Breast epithelium (tissue), 4 donors: ENCODE measurements at places on chromosomes 4 and X.

- DNase-seq, result no peak
Measured at GRCh38 chrX:38578167-38578566, 16.8 kb downstream of the TSPAN7 start.

DNA sequence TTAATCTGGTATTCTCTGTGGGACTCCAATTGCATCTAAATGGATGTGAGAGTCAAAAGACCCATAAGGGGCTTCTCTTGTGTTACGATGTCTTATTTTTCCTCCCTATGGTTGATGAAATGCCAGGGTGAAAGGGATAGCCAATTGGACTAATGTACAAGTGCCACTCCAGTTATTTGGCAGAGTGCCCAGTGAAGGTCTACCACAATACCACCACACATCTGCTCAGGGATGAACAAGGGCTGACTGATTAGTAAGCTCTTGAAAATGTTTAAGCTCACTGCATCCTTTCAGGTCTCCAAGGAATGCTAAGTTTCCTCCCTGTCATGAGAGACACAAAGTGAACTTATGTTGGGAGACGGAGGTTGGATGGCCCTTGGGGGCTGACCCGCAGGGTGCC lies 57.8 kb downstream of the HEPH start:
- DNase-seq, result no peak

GRCh38 chr4:102614801-102615200 lies 113.6 kb downstream of the NFKB1 start:
- no peak for DNase-seq

DNA sequence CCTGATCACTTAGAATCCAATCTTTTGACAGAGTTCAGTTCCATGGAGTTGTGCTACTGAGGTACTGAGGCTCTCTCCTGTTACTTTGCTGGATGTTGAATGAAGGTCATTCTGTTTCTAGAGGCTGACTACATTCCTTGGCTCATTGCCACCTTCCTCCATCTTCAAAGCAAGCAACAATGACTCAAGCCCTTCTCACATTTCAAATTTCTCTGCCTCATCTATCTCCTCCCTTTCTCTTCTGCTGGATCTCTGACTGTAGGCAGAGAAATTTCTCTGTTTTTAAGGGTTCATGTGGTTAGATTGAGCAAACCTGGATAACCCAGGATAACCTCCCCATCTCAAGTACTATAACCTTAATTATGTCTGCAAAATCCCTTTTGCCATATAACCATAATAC lies 775.4 kb downstream of the STPG2 start:
- no peak for DNase-seq

DNA sequence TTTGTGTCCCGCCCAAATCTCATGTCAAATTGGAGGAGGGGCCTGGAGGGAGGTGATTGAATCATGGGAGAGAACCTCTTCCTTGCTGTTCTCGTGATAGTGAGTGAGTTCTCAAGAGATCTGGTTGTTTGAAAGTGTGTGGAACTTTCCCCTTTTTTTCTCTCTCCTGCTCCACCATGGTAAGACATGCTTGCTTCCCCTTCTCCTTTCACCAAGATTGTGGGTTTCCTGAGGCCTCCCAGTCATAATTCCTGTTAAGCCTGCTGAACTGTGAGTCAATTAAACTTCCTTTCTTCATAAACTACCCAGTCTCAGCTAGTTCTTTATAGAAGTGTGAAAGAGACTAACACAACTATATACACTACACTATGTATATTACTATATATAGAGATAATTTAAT lies 697.8 kb upstream of the HS3ST1 start:
- DNase-seq, result no peak

- no peak for DNase-seq
Measured at GRCh38 chr4:99574530-99575324, at the start of gene MTTP. Gene MTTP, plus strand, starts transcription at chr4:99574824. Its CDS starts 86 bp downstream, at chr4:99574910.

- DNase-seq, result no peak
Measured at GRCh38 chr4:122900314-122900713, 22.1 kb downstream of the NUDT6 start.

DNA sequence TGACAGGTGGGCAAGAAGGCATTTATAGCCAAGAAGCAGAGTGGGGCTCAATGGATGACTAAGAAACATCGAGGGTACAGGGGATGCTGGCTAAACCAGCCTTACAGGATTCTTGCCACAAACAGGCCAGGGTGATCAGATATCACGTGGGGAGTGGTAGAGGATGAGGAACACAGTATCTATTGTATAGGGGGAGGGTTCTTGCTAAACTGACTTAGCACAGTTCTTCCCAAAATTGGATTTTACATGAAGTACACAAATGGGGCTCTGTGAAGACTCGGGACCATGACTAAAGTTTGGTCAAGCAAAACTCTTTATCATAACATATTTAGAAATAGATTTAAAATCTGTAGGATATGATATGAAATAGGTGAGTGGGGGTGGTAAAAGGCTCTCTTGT lies 144.0 kb upstream of the ATOH1 start:
- no peak for DNase-seq

DNA sequence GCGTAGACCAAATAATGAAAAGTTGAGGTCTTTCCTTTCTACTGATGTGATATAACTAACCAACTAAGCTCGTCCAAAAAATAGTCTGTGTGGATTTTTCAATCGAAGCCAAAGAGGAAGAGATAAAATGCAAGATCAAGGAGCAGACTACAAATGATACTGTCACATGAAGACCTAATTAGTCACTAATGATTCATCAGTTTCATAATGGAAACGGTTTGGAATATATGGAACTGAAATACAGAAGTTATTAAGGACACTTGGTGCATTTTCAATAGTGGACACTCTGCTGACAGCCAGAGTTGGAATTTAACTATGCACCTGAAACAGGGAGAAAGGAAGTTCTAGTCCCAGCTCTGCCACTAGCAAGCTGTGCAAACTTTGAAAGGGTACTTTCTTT lies 119.8 kb downstream of the GUCY2F start:
- no peak for DNase-seq

DNA sequence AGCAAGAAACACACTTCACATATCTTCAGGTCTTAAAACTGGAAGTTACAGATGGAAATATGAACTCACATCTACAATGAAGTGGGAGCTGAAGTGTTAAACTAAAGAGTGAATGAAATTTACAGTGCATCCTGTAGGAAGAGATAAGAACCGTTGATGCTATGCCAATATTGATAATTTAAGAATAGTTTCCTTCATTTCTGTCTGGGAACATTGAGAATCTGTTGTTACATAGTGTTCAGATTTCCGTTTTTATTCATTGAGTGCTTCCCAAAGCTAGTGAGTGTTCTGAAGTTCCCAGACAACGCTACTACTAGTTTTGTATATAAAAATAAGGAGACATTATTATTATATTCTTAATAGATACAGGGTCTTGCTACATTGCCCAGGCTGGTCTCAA lies 52.3 kb downstream of the UBE2K start:
- no peak for DNase-seq

DNA sequence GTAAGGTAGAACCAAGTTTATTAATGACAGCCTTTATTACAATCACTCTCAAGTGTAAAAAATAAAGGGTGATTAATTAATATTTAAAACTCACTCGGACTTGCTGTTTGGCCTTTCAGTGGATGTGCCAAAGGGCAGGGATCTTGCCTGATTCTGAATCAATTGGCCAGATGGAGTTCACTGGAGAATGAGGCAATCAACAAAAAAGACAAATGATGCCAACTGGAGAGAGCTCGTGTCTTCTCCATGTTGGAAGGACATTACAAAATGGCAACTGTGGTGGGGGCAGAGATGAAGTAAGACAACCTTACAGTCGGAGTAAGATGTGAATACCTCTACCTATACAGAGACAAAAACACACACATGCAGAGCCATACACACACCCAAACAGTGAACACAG lies 188.0 kb downstream of the TSPAN5 start:
- no peak for DNase-seq

DNA sequence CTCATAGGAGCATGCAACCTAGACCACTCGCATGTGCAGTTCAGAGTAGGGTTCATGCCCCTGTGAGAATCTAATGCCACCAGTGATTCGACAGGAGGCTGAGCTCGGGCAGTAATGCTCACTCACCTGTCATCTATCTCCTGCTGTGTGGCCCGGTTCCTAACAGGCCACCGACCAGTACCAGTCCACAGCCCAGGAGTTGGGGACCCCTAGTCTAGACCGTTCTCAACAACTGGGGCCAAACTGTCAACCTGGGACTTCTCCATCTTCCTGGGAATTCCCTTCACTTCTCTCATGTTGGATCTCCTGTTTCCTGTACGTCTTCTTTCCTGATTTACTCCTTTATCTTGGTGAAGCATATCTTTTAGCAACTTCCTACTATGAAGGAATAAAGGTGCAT lies 79.4 kb upstream of the HELT start:
- DNase-seq, result no peak

DNA sequence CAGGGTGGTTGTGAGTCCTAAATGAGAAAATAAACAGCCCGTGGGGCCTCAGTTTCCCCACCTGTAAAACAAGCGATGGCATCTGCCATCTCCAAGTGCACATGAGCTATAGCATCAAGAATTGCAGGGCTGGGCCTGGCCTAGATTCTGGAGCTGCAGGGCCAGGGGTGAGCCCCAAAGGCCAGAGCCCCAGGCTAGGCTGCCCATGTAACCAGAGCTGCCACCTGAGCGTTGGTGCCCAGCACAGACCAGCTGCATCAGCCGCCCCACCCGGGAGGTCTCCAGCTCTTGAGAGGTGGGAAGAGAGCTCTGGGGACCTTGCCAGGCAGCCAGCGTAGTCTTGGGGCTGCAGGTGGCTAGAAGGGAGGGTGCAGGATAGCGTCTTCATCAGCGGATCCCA lies 27.0 kb upstream of the GPR78 start:
- DNase-seq, result no peak

DNA sequence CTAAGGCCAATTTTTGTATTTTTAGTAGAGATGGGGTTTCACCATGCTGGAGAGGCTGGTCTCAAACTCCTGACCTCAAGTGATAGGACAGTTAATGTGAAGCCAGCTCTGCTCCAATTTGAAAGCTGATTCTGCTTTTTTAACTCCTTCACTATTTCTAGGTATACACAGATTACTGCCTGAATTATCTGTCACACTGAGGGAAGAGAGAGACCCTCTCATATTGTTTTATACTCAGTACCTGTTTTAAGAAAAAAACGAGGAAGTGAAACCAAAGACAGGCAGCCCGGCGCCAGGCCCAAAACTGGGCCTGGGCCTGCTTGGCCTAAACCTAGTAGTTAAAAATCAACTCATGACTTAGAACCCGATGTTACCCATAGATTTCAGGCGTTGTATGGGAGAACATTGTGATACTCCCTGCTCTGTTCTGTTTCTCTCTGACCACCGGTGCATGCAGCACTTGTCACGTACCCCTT lies 1601.5 kb upstream of the PCDH10 start:
- no peak for DNase-seq

DNA sequence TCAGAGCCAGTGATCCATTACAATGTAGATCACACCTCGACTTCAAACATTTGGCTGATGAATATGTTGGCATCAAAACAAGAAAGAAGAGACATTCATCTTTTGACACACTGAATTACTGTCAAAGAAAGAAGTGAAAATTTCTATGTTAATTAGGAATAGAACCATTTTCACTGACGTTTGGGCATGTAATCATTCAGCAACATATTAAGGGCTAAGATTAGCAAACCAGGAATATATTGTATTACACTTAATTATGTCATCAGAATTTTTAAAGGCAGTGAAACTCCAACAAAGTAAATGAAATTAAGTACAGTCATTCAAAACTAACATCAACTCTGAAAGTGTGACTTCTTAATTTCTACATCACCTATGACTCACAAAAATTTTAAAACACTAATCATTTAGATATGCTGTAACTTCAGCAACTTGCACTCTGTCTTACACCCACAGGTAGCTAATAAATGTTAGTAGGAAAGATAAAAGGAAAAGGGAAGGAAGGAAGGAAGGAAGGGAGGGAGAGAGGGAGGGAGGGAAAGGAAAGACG lies 1.4 kb upstream of the SMR3A start:
- no peak for DNase-seq

GRCh38 chrX:155997436-155997835 lies at the start of gene IL9R:
Gene IL9R, plus strand, starts transcription at chrX:155997696. Its CDS starts 64 bp downstream, at chrX:155997760.
- no peak for DNase-seq

DNA sequence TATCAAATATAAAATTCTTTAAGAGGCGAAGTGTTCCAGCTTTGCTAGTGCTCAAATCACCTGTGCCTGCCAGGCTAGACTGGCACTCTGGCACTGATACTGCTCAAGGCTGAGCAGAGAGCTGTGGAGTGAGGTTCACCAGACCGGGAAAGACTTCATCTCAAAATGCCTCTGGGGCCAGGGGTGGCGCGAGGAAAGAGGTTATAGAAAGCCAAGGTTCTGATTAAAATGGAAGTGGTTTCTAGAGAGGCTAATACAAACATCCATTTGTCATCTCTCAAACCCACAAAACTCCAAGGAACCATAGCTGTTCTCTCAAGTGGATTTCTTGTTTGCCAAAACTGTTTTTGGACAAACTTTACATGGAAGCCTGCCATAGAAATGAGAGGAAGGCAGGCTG lies 41.5 kb downstream of the F11 start:
- DNase-seq, result no peak

DNA sequence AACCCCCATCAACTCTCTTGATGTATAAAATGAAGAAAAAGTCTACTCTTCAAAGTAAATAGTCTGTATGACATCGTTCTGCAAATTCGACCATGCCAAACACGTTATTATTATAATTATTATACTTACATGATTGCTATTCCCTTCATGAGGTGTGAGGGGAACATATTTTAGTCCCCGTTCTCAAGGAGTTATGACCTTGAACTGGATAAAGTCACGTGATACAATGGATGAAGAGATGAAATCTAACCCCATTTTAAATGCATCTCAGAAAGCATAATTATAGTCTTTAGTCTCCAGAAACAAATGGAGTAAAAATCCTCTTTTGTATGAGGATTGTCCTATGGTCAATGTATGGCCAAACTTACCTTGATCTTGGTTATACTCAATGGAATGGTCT lies 250.3 kb downstream of the HS3ST1 start:
- DNase-seq, result no peak

DNA sequence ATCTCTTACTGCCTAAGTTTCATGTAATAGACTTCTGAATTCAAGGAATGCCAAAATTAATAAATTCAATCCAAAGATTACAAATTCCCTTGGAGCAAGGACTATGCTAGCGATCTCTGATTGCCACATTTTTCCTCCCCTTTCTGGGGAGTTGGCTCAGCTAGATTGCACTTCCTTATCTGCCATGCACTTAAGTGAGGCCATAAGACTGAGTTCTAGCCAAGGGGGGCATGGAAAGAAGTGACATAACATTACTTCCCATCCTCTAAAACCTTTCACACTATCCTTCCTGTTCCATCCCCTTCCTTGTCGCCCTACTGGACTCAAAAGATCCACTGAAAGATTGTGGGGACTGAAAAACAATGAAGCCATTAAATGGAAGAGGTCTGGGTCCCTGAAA lies 53.8 kb upstream of the TXK start:
- no peak for DNase-seq

- DNase-seq, result no peak
Measured at GRCh38 chr4:38310446-38311043, 350.3 kb downstream of the PTTG2 start.

- no peak for DNase-seq
Measured at GRCh38 chr4:167100120-167100519, 134.2 kb downstream of the SPOCK3 start.

DNA sequence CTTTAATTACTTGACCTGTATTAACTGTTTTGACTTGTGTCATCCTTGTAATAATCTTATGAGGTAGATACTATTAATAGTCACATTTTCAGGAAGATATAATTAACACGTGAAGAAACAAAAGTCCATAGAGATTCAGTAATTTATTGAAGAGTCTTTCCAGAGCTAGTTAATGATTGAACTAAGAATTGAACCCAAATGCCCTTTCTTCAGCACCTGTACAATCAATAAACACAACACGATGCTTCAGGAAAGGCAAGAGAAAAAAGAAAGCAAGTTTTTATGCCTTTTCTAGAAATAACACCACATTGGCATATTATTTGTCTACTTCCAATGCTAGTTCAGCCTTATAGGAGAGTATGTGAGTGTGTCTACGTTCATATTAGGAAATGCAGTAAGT lies 399.6 kb downstream of the NAF1 start:
- no peak for DNase-seq
